ENCODE measurements at places on chromosomes 11 and 22.

GRCh38 chr11:69352715-69353319 lies 58.9 kb downstream of the MYEOV start:
- peak; percentile 94 for DNase-seq

DNA sequence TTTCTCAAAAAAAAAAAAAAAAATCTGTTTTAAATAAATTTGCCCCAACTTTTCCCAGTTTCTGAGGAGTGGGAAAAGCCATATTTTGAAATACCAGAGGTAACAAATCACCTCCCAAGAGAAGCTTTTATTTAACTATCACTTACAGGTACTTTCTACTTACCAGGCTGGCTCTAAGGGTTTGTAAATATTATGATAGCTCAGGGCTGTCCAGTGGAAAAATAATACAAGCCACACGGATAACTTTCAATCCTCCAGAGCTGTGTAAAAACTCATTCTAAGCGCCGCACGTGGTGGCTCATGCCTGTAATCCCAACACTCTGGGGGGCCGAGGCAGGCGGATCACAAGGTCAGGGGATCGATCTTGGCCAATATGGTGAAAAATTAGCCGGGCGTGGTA lies 5.6 kb upstream of the SEC14L4 start:
- DNase-seq, result no peak

GRCh38 chr22:29718949-29719898 lies 579 bp upstream of the CABP7 start:
- DNase-seq, result no peak

DNA sequence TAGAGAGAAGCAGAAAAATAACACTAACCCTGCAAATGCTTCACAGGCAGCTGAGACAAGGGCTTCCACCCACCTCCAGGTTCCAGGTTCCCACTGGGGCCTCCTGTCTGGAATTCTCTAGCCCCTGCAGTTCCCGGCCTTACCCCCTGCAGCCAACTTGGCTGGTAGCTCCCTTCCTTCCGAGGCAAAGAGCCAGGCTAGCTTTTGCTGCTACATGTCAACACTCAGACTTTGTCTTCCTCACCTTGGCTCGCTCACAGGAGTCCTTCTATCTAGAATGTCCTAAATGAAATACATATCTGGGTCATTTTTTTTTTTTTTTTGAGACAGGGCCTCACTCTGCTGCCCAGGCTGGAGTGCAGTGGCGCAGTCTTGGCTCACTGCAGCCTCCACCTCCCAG lies 9.9 kb upstream of the TTLL1 start:
- no peak for DNase-seq

DNA sequence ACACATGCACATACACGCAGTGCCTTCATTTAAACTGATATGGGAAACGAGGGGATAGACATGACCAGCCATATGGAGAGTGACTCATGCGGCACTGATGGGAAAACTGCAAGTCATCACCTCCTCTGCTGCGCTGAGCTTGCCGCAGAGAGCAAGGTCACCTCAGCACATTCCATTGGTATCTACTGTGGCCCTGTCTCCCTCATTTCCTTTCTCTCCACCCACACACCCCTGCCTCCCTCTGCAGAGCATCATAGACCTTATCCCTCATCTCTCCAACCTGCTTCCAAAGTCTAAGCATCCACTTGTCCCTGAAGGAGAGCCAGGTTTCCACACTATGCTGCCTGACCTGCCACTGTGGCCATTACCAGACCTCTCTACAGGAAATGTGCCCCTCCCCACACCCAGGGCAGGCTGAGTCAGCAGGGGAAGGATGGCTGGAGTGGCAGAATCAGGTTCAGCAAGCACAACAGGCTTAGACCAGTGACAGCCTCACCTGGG lies 116.9 kb upstream of the SNX19 start:
- DNase-seq, result peak; percentile 90

GRCh38 chr11:106399624-106400023 lies 322.2 kb downstream of the AASDHPPT start:
- DNase-seq, result no peak

DNA sequence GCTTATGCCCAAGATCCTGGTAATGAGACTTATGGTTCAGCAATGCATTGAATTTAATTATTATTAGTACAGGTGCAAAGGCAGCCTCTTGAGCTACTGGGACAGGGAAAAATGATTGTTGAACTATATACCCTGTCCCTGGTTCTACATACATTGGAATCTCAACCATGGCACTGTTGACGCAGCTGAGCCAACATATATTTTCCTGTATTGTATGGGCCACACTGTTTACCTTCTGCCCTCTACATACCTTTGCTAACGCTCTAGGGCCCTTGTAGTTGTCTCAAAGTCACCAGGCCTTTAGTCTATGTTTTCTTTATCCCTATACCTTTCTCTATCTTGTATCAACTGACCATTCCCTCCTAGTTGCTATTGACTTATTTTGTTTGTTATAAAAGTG lies 22.6 kb downstream of the KREMEN1 start:
- DNase-seq, result no peak

DNA sequence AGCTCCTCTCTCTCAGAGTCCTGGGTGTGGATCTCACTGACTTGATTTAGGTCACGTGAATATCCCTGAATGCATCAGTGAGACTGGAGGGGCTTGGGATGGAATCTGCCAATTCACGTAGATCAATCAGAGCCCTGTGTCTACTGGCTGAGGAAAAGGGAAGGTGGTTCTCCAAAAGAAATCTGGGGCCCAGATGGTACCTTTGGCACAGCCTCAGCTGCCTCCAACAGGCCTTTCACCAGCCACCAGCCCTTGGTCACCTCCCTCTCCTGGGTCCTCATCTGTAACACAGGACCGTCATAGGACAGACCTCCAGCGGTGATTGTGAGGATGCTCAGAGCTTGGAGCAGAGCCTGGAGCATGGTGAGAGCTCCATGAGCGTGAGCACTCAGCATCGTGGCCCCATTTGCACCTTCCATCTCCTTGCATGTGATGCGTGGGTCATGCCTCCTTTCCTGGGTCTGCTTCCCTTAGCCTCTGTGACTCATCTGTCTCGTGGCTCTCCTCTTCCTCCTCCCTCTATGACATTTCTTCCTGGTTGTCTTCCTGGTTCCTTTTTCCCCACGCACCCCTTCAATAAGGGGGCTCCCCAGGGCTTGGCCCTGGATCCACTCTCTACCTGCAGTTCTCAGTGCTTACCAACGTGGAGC lies 7.5 kb upstream of the MIEF1 start:
- no peak for DNase-seq

GRCh38 chr11:104803776-104804175 lies 94.5 kb downstream of the CASP12 start:
- no peak for DNase-seq

DNA sequence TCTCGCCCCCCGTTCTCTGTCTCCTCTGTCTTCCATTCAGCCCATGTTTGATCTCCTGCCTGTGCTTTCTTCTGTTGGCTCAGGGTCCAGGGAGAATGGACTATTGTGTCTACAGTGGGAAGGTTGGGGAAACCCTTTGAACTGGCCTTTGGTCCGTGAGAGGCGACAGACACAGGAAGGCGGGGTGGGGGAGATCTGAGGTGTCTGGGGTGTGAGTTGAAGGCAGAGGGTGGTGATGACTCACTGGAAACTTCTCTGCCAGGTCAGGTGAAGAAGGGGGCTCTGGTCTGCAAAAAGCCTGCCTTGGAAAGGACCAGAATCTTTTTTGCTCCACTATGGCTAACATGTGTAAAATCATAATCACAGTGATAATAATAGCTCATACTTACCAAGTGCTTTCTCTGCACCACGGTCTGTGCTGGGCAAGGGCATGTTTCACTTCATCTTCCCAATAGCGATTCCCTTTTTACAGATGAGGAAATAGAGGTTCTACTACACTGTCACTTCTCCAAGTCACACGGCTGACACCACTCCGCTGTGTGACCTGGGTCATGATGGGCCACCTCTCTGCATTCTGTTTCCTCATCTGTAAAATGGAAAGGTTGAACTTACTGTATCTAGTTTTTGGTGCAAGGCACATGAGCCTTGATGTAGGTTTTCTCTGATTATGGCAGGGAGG lies 99.8 kb upstream of the ALX4 start:
- DNase-seq, result no peak

- no peak for DNase-seq
Measured at GRCh38 chr11:73234471-73235181, 16.5 kb downstream of the P2RY2 start.

DNA sequence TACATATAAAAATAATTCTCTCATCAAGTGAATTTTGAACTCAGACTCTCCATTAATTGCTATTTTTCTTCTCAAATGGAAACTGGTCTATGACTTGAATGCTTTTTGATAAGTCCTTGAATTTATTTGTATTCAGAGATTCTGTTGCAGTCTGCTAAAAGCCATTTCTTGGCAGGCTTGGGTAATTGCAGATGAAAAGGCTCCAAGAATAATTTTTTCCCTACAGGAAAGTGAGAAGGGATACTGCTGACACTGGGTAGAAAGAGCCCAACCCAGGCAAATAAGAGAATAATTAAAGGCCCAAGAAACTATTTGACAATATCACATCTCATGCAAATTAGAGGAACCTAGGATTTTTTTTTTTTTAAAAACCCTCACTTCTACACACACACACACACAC lies 246.5 kb upstream of the DDI1 start:
- DNase-seq, result no peak

DNA sequence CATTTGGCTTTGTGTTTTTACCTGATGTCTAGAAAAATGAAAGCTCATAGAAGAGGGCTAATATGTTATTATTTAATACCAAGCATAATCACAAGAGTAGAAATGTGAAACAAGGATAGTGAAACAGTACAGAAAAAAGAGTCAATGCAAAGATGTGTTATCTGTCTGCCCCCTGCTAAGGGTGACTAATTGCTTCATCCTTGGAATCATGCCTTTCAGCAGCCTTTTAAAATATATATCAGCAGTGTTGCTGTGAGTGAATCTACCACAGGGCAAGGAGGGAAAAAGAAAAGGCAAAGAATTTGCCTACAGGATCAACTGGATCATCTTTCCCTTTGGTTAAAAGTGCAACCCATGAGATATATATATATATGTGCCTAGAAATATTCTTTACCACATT lies 867.2 kb upstream of the RAG2 start:
- DNase-seq, result no peak

DNA sequence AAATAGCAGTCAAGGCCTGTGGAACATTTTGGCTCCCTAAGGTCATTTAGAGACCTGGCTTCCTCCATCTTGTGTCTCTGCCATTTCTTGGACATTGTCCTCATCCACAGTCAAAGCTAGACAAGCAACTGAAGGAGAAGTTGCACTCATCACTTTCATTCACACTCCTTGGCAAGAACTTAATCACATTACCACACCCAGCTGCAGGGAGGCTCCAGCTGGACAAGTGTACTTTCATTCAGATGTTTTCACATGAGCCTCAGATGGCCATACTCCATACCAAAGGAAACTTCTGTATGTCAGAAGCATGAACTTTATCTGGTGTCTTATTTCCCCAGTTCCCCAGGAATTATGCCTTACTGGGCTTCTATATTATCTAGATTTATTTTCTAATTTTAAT lies 537.4 kb downstream of the TMEM135 start:
- DNase-seq, result no peak

GRCh38 chr22:48456449-48456848 lies 1371.2 kb downstream of the BRD1 start:
- no peak for DNase-seq

- no peak for DNase-seq
Measured at GRCh38 chr11:116352881-116353280, 419.9 kb downstream of the BUD13 start.

DNA sequence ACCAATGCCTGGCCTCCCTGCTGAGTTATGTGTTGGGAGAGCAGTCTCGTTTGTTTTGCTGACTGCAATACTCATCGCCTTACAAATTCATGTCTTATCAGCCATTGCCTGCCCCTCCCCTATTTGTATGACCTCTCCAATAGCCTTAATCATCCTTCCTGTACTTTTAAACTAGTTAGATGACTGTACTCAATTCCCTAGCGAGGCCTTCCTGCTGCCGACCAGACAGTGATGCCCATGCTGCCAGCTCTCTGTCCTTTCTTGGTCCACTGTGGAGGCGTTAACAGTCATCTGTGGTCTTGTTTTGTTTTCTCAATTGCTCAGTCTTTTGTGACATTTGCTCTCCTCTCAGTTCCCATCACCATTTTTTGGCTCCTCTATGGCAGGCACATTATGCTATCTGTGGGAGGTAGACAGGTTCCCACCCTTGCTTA lies 20.3 kb upstream of the YPEL1 start:
- DNase-seq, result peak; percentile 74

DNA sequence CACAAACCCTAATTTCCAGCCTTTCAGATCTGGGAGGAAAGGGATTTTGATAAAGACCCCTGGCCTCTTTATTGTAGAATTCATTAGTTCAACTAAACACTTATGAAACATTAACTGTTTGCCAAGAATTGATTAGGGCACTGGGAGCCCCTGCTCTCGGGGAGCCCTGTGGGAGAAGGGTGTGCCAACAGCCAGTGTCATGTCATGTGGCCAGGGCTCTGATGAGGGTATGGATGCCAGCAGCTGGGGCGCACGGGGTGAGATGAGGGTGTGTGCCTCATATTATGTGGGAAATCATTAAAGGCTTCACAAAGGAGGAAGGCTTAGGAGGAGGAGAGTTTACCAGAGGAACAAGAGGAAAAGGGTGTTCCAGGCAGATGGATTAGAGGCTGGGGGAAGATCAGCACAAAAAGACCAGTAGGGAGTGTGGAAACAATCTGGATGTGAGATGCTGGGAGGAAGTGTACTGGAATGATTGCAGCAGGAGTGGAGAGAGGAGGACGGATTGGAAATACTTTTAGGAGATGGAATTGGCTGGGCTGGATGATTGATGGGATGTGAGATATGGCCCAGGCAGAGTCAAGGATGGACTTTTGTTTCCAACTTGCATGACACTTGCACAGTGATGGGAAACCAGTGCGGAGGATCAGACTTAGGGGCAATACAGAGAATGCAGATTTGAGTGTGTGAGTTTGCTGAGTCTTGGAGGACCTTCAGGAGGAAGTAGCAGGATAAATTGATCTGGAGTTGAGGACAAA lies 137.8 kb downstream of the CSNK2A3 start:
- DNase-seq, result no peak

DNA sequence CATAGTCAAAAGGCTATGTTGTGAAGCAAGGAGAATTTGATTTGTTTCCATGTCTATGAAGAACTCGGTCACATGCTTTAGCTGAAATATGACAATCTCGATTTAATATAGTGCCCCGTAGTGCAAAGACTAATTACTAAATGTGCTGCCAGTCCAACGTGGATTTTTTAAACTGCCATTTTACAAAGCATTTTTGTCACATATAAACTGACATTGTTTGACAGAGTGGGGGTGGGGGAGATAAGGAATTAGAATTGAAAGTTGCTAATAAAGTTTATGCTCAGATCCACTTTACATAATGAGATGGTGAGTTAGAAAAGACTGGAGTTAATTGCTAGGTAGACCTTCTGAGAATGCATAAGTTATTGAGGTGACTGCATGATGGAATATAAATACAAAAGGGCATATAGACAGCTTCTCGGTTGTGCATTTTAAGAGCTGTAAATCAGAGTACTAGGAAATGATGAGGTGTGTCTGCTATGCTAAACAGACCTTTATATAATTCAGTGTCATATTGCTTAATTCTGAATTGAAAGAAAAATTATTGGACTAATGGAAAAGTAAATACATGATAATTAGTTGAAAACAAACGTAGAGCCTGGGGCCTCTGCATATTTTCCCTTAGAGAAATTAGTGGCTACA lies 158.9 kb upstream of the MTNR1B start:
- no peak for DNase-seq

Data from HFFc6 (cell line).